NCI-H345 (cell line): ENCODE measurements at places on chromosomes 2 and 18.

GRCh38 chr2:157786663-157787363 lies 89.3 kb downstream of the ACVR1 start:
- DNase-seq = no peak

DNA sequence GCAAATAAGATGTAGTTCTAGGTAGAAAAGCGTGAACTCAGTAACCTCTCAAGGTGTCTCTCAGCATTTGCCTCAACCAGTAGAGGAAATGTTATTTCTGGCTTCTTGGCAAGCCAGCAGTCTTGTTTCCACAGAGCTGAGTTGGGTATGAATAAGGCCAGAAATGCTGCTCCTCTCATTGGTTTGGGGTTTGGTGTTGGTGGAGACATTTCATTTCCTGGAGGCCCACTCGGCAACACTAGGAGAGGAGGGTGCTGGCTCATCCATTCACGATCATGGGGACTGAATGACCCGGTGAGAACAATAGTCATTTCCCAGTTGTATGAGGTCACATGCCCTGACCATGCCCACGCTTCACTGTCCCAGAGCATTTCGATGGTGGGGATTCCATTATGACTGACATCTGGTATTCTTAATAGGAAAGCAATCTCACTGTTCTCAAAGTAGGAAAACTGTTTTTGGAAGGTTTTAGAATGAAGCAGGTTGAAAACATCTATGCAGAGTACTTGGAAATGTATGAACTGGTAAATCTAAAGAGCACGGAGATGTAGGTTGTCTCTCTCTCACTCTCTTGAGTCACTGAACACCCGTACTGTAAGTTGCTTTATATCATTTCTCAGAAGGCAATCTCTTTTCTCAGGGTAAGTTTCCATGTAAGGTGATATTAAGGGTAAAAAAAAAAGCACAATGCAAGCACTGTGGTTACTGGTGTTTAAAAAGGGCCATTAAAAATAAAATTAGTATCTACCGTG lies 37.1 kb upstream of the CTLA4 start:
- no peak for DNase-seq

DNA sequence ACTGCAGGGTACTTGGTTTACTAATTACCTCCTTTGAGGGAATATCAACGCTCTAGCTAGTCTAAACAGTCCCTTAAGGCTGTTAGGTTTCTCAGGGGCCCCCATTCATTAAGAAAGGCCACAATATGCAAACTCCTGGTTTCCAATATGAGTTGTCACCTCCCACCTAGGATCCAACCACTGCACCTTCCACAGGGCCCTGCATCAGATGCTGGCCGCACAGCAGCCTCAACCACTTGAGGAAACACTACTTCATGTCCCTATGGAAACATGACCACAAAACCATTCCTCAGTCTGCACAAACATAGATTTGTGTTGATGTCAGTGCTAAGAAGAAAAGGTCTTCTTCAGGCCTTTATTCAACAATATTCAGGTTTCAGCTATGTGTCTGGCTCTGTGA lies 40.9 kb downstream of the STAT4 start:
- no peak for DNase-seq

DNA sequence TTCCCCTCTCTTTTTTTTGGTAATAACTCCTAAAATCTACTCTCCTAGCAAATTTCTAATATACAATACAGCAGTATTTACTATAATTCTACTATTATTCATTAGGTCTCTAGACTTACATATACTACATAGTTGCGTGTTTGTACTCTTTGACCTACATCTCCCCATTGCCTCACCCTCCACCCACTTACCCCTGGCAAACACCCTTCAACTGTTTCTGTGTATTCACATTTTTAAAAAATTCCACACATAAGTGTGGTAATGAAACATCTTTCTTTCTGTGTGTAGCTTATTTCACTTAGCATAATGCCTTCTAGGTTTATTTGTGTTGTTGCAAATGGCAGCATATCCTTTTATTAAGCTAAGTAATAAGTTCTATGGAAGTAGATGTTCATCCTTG lies 336.0 kb downstream of the CCDC85A start:
- no peak for DNase-seq

DNA sequence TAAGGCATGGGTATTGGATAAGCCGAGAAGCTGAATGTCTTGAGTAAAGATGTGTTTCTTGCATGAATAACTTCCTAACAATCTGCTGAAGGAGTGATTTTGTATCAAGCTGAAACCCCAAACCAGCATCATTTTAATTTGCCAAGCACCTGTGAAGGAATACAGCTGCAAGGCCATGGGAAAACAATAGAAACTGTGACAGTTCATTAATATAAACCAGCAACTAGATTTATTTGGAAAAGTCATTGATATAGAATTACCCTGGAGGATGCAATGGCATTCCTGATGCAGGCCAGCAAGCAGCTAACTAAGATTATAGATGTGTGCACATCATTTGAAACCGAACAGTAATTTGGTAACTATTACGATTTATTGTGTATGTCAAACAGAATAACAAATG lies 155.7 kb upstream of the TCF4 start:
- no peak for DNase-seq

- DNase-seq = no peak
Measured at GRCh38 chr18:11245879-11246278, 96.5 kb upstream of the PIEZO2 start.

GRCh38 chr18:79629249-79629558 lies 50.4 kb upstream of the CTDP1 start:
- DNase-seq = no peak

- no peak for DNase-seq
Measured at GRCh38 chr2:42147641-42148274, 21.4 kb upstream of the EML4 start.

DNA sequence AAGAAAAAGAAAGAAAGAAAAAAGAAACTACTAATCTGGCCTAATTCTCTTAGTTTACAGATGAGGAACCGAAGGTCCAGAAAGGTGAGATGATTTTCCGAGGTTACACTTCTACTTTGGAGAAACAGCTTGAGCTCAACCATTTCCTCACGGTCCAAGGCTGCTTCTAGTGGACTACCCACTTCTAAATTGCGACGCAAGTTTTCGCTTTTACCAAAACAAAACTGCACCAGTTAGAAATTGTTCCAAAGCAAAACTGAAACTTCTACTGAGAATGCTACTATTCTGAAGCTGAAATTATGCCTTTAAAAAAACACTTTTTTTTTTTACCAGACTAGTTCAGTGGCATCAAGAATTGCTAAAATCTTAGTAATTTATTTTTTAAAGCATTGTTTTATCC lies 101.6 kb downstream of the INO80D start:
- DNase-seq = no peak

- no peak for DNase-seq
Measured at GRCh38 chr2:77831898-77832297, 309.7 kb upstream of the LRRTM4 start.

DNA sequence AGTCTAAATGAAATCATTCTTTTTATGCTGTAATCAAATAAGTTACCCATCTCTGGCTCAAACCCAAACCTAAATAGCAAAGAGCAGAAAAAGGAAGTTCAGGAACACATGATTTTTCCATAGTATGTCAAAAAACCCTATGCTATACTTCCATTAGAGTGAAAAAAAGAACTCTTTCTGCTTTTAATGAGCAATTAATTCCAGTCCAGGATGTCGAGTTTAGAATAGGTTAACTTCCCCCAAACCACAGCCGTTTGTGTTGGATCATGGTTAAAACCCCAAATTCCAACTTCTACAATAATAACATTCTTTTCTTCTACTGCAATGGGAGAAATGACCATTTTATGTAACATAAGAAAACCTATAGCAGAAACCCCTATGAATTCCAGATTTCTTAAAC lies 171.1 kb upstream of the NRP2 start:
- DNase-seq = no peak

DNA sequence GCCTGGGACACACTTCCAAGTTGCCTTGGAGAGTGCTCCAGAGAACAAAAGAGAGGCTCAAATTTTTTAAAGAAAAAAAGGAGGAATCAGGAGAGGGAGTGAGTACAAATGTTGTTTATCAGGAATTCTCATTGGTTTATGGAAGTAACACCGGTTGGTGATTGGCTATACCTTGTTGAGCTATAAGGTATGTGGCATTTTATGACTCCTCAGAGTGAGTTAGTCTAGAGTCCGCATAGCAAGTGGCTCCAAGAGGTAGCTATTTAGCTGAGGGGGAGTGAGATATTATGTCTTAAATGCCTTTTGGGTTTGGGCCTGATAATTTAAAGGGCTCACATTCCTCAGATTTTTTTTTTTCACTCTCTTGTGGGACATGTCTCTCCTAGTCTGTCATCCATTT lies 85.7 kb downstream of the ARHGEF4 start:
- DNase-seq = no peak

DNA sequence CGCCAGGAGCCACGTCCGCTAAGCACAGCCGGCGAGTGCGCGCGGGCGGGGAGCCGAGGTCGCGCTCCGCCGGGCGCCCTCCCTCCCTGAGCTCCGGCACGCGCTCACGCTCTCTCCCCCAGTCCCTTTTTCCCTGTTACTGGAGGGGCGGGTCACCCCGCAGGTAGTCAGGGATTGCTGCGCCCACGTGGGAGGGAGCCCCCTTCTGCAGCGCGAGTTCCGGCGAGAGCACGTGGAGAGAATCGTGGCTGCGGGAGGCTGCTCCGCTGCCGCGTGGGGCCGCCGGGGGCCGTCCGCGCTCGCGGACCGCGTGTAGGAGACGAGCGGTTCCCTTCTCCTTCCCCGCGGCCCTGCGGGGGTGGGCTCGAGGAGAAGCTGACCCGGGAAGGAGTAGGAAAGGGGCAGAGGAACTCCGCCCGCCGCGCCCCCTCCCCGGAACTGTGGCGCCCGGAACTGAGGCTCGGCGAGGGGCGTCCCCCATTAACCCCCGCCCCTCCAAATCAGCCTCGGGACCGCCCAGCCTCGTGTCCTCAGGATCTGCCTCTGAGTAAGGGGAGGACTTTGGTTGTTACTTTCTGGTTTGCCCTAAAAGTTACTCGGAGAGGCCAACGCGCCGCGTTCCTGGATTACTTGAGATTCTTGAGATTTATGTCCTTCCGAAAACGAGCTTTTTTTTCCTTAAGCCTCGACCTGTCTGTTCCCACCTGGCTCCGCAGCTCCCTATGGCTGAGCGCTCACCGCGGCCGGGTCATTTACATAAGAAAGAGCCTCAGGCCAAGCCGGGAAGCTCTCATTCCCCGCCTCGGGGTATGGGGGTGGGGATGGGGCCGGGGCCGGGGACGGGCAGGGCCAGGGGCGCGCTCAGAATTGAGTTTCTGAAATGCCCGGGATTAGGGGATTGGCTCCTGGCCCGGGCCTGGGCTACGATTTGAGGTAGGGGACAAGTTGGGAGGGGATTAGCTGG lies 1.1 kb downstream of the HK2 start:
- DNase-seq = peak; percentile 62

GRCh38 chr2:238784671-238785527 lies 63.0 kb upstream of the TWIST2 start:
- DNase-seq = peak; percentile 55

DNA sequence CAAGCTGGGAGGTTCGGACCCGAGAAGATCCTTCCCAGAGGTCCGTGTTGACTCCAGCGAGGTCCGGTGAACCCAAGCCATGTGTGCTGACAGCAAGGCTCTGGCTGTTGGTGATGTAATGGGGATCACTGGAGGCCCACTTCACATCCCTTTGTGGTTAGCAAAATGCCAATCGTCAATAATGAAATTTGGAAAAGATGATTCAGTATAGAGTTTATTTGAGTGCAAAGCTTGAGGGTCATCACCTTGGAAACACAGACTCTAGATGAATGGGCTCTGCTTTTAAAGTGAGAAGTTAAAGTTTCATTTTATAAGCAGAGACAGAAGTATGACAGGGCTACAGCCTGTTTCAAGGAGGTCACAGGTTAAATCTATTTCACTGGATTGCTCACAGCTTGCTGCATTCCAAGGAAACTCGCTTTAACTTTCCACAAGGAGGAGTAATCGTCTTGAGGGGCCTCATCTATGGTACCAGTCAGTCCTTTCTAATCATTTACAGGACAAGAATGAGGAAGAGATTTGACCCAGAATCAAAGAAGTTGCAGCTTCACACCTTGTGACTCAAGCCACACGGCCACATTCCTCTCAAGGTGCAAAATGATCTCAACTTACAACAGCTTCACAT lies 140.5 kb downstream of the TPO start:
- no peak for DNase-seq

DNA sequence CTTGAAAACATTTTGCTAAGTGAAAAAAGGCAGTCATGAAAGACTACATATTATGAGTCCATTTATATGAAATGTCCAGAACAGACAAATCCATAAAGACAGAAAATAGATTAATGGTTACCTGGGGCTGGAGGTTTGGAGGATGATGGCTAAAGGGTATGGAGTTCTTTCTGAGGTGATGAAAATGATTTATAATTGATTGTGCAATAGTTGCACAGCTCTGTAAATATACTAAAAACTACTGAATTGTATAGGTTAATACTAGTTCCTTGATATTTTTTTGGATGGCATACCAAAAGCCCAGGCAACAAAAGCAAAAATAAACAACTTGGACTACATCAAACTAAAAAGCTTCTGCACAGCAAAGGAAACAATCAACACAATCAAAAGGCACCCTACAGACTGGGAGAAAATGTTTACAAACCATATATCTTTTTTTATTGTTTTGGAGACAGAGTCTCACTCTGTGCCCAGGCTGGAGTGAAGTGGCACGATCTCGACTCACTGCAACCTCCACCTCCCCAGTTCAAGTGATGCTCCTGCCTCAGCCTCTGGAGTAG lies 21.5 kb downstream of the SOS1 start:
- DNase-seq = peak; percentile 78

- peak; percentile 33 for DNase-seq
Measured at GRCh38 chr2:143603846-143604565, 474.8 kb downstream of the ARHGAP15 start.

DNA sequence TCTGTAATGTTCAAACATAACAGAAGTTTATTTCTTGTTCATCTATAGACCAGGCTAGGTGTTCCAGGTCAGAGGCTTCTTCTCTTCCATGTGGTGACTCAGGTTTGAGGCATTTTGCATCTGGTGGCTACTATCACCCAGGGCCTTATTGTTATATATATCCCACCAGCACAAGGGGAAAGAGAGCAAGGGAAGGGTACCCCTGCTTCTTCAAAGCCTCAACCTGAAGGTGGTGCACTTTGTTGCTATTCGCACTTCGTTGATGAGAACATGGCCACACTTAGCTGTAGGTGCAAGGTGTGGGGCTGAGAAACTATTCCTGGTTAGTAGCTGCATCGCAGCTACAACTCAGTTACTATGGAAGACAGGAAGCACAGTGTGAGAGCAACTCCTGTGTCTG lies 27.4 kb upstream of the SLC3A1 start:
- DNase-seq = no peak

DNA sequence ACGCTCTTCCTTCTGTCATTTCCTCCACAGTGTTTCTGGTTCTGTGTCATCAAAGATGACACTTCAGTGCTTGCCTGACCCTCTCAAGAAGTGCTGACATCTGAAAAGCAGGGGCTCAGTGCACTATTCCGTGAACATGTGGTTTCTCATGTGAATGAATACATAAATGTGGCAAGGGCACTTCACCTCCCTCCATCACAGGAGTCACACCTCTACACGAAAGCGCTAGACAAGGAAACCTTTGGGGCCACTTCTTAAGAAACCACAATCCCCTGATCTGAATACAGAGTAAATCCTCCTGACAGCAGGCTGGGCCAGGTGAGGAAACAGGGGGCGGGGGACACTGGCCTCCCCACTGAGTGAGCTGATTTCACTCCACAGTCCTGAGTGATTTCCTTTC lies 145.8 kb upstream of the ACAA2 start:
- no peak for DNase-seq

GRCh38 chr2:170680172-170680941 lies 34.8 kb upstream of the SP5 start:
- no peak for DNase-seq

- no peak for DNase-seq
Measured at GRCh38 chr2:205714058-205714776, 31.9 kb downstream of the NRP2 start.

GRCh38 chr2:128593879-128594650 lies 275.4 kb upstream of the HS6ST1 start:
- no peak for DNase-seq
